Stimulated activated CD8-positive, alpha-beta memory T cell treated with anti-CD3 and anti-CD28 coated beads, Interleukin-15, amount 100 ng/mL, for 48 hours (primary cell): ENCODE measurements at places on chromosomes 7 and 10.

- DNase-seq, result peak; percentile 5
Measured at GRCh38 chr10:110563132-110563531, 4.4 kb upstream of the SMC3 start.

DNA sequence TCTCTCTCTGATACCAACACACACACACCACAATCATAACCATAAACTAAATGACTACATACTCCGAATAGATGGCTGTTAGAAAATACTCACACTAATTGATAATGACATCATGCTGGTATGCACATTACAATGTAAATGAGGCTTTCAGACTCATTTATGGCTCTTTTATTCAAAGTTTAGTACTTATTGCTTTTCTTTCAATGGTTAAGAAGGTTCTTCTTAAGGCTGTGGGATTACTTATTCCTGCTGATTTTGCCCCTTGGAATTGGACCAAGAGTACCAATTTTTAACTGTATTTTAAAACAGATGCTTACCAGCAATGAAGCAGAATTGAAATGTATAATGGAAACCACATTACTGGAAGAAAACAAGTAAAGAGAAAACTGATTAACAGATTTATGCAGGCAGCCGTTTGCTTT lies 20.6 kb upstream of the CABCOCO1 start:
- DNase-seq, result no peak

DNA sequence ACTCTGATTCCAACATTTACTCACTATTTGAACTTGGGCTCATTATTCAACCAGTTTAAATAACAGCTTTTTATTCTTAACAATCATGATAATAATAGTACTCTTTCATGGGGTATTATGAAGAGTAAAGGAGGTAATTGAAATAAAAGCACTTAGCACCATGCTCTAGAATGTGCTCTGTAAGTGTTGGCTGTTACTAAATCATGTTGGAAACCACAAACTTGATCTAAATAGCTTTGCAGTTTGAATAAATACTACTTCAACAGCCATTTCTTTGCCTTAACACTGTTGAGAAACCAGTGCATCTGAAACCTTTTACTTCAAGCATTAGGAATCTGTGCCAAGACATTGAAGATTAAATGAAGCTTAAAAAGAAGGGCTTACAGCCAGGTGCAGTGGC lies 7.9 kb upstream of the UPF2 start:
- no peak for DNase-seq

GRCh38 chr7:151125470-151125845 lies 39.2 kb downstream of the AGAP3 start:
- DNase-seq, result no peak

DNA sequence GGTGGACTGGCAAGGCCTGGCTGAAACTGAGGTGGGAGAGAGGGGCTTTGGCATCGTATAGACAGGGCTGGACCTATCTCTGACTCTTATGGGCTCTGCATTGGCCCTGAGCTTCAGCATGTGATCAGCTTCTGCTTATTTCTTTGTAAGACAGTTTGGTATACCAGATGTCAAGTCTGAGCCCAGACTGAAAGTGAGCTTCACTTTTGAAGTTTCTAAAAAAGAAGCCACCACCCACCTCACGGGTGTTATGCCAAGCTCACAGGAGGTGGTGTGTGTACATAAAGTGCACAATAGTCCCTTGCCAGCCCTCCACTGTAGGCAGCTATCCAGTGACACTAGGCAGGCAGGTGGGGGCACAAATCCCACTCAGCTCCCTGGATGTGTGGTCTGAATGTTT lies 68.7 kb upstream of the SEPHS1 start:
- DNase-seq, result no peak

DNA sequence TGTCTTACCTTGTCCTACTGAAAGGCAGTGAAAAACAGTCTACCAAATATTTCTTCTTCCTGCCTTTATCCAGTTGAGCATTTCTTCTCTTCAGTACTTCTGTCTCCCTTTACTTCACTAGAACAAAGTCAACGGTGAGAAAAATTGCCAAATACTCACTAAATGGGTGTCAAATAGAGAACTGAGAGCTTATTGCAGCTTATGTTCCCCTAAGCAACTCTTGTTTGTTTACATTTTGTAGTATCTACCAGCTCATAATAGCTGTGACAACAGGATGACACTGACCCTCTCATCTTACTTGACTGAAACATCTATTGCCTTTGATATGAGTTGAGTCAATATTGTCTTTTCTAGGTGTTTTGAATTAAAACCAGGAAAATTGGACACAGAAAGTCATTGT lies 327.9 kb upstream of the SORCS1 start:
- DNase-seq, result no peak

DNA sequence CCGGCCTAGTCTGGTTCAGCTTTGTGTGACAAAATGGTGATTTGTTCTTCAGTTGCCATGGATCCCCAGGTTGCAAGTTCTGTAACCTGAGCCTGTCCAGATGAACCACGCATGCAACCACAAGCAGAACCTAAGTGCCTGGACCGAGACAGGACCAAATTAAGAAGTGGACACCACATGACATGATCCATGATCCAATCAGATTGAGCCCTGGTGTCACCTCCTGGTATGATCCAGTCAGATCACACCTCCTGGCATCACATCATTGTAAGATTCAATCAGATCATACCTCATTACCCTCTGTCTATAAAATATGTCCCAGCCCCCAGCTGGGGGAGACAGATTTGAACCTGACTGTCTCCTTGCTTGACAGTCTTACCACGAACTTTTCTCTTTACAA lies 70.0 kb downstream of the MALSU1 start:
- no peak for DNase-seq

DNA sequence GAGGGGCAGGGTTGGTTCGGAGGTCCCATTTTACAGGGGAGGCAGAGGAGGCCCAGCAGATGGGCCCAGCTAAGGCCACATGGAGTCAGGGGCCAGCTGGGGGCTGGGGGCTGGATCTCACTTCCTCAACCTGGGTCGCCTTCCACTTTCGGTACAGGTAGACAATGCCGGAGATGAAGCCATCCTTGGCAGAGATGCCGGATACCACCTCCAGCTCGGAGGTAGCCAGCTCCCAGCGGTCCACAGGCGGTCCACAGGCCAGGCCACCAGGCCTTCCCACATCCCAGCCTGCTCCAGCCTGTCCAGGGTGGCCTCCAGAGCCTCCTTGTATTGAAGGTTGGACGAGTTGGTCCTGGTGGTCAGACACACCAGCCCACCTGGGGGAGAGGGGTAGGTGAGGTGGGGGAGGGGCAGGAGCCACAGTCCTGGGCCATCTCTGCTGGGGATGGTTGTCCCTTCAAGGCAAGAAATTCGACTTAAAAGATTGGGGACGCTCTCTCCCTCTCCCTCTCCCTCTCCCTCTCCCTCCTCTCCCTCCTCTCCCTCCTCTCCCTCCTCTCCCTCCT lies 3.9 kb downstream of the CLDN4 start:
- no peak for DNase-seq

GRCh38 chr7:139523968-139524815 lies 707 bp downstream of the CLEC2L start:
- DNase-seq, result no peak

DNA sequence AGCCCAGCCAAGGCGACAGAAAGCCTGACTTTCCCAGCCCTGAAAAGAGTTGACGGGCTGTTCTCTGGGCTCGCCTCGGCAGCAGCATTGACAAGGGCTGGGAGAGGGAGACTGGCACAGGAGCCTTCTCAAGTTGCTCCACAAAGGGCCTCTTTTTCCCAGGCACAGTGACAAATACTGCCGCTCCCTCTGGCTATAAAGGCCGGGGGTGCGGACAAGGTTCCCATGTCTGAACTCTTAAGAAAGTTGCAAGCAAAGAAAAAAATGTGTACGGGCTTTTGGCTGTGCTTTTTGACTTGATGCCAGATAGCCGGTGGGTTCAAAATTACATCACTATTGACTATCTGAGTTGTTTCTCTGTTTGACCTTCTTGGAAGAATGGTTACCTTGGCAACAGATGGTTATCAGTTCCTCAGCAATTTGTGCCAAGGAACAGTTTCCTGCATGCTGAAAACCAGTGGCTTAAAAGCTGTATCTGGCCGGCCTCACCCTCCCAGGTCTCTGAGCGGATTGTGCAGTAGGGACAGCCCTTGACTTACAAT lies 115.9 kb upstream of the EEPD1 start:
- DNase-seq, result no peak

DNA sequence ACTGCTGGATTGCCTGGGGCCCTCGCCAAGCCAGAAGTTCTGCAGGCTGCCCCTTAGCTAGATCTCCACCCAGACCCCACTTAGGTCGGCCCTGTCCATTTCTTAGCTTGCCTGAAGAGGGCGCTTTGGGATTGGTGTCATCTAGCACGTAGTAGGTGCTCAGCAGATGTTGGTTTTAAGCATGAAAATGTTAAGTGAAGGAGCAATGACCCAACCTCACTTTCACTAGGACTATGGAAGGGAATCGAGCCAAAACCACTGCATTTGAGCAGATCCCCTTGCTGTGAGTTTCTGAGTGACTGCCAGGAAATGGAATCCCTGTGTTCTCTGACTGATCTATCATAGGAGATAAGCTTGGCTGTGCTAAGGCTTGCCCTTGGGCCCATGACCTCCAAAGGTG lies 131.7 kb upstream of the EEPD1 start:
- DNase-seq, result no peak

DNA sequence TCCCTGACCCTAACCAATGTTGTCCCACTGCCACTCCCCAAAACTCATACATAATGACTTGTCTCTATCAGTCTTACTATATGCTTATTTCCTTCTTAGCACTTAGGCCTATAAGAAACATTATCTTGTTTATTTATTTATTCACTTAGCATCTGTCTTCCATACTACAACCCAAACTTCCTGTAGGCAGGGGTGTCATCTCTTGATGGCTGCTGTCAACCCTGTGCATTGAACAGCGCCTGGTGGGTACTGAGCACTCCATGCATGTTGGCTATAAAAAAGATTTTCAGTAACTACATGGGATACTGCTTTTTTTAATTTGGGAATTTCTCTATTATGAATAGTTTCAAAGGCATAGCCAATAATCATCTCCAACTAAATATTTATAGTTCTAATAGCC lies 46.7 kb downstream of the JAZF1 start:
- no peak for DNase-seq

DNA sequence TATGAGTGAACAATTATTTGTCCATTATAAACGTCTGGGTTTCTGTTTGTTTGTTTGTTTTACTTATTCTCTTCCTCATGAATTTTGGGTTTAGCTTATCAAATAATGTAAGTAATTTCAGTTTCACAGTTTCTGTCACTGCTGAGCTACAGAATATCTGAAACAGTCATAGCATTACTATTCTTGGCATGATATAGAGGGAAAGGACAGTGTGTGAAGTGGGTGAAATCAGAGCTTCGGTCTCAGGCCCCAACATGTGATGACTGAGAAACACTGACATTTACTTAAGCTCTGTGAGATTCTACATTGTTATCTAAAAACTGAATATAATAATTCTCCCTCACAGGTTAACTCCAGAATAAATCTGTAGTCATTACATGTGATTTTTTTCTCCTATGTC lies 8.8 kb upstream of the OR6V1 start:
- no peak for DNase-seq

GRCh38 chr7:108351729-108352131 lies 104.5 kb downstream of the NRCAM start:
- DNase-seq, result no peak

DNA sequence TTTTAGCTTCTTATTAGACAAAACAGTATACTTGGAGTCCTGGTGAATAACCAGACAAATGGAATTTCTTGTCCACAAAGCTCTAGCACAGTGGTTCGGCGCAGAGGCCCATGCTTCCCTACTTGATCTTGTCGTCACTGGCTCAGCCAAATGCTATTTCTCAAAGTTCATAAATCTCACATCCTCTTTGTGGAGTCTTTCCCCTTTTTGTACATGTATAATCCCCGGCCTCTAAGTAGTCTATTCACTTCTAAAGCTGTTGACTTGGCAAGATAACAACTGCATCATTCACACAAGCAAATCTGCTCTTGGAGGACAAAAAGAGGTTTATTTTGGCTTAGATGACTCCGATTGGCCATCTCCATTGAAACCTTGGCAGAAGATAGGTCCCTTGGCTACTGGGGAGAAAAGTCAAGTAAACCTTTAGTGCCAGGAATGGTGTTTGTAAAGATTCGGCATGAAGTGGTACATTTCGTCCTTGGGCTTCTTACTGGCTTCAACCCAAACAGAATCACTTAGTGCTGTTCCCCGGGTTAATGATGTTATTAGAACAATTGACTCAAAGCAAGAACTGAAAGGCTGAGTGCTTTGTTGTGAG lies 5.1 kb upstream of the AKR1E2 start:
- no peak for DNase-seq

DNA sequence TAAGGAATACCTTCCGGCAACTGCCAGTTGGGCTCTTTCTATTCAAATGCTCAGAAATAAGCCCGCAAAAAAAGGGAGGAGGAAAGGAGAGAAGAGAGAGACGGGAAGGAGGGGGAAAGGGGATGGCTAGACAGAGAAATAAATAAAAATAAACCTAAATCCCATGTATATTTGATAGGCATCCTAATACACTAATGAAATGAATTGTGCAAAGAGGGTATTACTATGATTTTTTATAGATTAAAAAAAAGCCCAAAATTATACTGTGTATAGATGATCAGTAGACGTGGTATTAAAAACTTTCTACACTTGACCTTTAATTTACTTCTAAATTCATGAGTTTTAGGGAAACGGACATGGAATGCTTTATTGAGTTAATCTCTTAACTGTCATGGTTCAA lies 89.9 kb downstream of the HBP1 start:
- DNase-seq, result no peak

- DNase-seq, result no peak
Measured at GRCh38 chr10:49435225-49435624, 39.3 kb upstream of the DRGX start.

DNA sequence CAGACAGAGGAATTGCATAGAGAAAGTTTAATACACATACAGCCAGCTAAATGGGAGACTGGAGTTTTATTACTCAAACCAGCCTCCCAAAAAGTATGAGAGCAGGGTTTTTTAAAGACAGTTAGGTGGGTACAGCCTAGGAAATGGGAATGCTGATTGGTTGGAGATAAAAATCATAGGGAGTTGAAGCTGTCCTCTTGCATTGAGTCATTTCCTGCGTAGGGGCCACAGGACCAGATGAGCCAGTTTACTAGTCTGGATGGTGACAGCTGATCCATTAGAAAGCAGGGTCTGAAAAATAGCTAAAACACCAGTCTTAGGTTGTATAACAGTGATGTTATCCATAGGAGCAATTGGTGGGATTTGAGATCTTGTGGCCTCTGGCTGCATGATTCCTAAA lies 76.1 kb upstream of the POM121L12 start:
- DNase-seq, result no peak

DNA sequence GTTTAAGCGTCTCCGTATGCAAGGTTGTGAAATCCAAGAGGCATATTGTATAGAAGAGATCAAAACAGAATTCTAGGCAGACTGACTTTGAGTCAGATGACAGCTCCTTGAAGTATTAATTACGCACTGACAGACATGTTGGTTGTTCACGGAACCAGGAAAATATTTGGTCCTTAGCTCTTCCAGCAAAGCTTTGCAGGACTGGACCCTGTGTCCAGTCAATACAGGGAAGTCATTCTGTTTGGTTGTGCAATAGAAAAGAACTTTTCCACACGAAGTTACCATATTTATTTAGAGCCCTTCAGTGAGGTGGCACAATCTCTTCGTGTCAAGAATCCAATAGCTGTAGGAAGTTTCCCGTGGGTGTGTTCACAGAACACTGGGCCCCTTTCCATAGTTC lies 205.3 kb downstream of the ARHGAP21 start:
- DNase-seq, result no peak

GRCh38 chr7:104962781-104963180 lies 51.2 kb upstream of the KMT2E start:
- no peak for DNase-seq

GRCh38 chr7:153432063-153432462 lies 620.1 kb upstream of the DPP6 start:
- no peak for DNase-seq

- no peak for DNase-seq
Measured at GRCh38 chr10:57638411-57638810, 629.3 kb downstream of the IPMK start.
